ENCODE measurements at places on chromosomes 13 and 19.

- DNase-seq, result no peak
Observed at GRCh38 chr13:84588023-84588422, 705.7 kb upstream of the SLITRK1 start.

- no peak for DNase-seq
Observed at GRCh38 chr13:73894995-73895571, 239.1 kb downstream of the KLF12 start.

- DNase-seq, result no peak
Observed at GRCh38 chr13:89687066-89687465, 1660.4 kb upstream of the MIR17HG start.

- DNase-seq, result peak; percentile 9
Observed at GRCh38 chr19:5292453-5292821, 48.2 kb downstream of the PTPRS start.

DNA sequence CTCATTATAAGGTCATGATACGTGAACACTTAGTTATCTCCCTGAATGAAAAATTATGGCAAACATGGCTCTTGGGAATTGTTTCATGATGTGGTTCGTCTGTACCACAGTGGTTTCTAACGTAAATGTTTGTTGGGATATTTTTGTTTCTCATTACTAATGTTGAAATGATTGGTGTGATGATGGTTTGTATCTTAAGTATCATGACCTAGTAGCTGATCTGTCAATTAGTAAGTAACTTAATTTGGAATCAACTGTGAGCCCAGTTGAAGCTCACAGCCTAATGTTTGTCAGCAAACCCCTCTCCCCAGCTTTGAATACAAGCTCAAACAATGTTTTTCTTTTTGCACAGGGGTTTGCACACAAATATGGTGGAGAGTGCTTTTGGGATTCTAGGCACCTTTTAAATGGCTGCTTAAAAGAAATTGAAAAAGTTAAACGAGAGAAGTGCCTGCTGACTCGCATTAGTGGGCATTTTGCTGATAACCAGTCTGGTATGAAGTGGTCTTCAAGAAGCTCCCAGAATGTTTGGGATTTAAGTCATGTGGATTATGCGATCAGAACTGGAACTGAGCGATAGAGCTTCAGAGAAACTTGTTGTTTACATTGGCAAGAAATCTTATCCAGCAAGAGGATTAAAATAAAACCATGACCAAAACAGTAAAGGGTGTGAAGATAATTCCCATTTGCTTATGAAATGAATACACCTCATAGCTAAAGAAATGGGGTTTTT, 68.2 kb downstream of the LMO7 start:
- no peak for DNase-seq

- DNase-seq, result no peak
Observed at GRCh38 chr19:36009633-36010379, 1.2 kb upstream of the SYNE4 start.

- no peak for DNase-seq
Observed at GRCh38 chr13:72849571-72849970, 67.6 kb downstream of the PIBF1 start.

GRCh38 chr13:42762917-42763316, 18.5 kb upstream of the FAM216B start:
- no peak for DNase-seq

DNA sequence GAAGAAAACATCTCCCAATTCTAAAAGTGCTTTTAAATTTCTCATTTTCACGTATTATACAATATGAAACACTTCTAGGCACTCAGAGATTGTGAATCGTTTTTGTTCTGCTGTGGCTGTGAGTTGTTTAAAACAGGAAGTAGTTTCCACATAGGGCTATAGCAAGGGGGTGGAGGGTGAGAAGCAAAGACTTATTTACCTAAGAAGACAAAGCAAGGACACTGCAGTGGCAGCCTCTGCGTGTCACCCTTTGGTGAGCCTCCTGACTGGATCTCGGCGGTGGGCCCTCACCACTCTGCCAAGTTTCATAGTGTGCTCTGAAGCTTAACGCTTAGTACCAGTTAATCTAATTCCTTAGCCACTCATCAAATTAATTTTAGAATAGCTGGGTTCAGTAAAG, 56.8 kb downstream of the TNFSF13B start:
- peak; percentile 20 for DNase-seq

- DNase-seq, result no peak
Observed at GRCh38 chr13:20129076-20129475, 31.8 kb downstream of the GJA3 start.

GRCh38 chr19:35514282-35514809, 897 bp upstream of the DMKN start:
- DNase-seq, result no peak

- DNase-seq, result no peak
Observed at GRCh38 chr13:52707375-52707774, 32.2 kb downstream of the CNMD start.

- DNase-seq, result peak; percentile 86
Observed at GRCh38 chr19:44723952-44724319, 24.6 kb upstream of the BCL3 start.

GRCh38 chr13:29464105-29464679, 131.3 kb downstream of the SLC7A1 start:
- no peak for DNase-seq

DNA sequence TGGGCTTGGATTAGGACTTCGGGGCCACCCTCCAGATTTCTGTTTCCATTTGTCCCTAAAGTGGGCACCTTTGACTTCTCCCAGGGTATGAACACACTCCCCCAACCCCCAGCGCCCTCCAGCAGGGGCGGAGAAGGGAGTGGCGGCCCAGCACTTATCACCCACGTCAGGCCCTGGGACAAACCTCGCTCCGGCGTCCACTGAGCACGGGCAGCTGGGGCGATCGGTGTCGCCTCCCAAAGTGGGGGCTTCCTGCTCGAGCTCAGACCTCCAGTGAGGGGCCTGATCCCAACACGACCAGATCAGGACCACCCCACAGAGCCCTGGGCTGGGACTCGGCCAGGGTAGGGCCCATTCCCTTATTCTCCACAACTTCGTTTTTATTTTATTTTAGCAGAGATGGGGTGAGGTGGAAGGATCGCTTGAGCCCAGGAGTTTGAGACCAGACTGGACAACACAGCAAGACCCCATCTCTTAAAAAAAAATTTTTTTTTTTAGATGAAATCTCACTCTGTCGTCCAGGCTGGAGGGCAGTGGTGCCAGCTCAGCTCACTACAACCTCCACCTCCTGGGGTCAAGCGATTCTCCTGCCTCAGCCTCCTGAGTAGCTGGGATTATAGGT, 3.7 kb upstream of the TCF3 start:
- DNase-seq, result no peak

- DNase-seq, result no peak
Observed at GRCh38 chr13:79312340-79312855, 93.7 kb downstream of the RBM26 start.

DNA sequence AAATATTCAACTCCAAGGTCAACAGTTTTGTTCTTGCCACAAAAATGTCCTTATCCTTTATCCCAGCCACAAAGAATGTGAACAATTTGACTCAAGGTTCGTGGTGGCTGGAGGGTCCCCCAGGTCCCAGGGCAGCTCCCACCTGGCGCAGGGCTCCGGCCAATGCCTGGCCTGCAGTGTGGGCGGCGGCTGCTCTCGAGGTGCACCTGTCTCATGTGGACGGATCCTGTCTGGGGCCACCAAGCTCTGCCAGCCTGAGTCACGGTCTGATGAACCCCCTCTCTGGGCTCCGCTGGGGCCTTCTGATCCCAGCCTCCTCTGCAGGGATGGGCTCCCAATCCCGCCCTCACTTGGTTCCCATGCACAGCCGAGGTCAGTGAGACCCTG, 49.4 kb downstream of the GAS6 start:
- no peak for DNase-seq

GRCh38 chr19:16161840-16162239, 11.5 kb downstream of the CIB3 start:
- DNase-seq, result no peak

- DNase-seq, result peak; percentile 71
Observed at GRCh38 chr19:46014941-46015686, 7.7 kb downstream of the PGLYRP1 start.

- DNase-seq, result no peak
Observed at GRCh38 chr13:74476365-74476764, 342.2 kb upstream of the KLF12 start.

GRCh38 chr19:13019332-13019731, 24.1 kb downstream of the NFIX start:
- DNase-seq, result no peak

DNA sequence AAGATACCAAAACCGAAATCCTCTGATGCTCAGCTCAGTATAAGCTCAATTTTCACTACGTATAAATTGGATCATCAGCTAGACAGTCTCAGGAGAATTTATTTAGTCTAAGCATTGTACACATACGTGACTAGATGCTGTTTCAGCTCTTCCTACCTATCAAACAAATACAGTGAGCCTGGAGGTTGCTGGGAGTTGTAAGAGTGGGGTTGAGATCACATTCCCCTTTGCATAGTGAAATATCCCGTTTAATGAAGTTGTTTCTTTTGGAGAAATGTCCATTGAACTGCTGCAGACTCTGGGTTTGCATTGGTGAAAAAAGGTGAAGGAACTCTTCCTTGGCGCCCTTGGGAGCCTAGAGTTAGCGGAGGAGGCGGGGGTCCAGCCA, 68.9 kb upstream of the GJB6 start:
- no peak for DNase-seq

GRCh38 chr19:35354898-35355297, 3.4 kb upstream of the FFAR3 start:
- DNase-seq, result no peak

GRCh38 chr13:106532111-106532929, 3.1 kb downstream of the EFNB2 start:
- DNase-seq, result no peak

DNA sequence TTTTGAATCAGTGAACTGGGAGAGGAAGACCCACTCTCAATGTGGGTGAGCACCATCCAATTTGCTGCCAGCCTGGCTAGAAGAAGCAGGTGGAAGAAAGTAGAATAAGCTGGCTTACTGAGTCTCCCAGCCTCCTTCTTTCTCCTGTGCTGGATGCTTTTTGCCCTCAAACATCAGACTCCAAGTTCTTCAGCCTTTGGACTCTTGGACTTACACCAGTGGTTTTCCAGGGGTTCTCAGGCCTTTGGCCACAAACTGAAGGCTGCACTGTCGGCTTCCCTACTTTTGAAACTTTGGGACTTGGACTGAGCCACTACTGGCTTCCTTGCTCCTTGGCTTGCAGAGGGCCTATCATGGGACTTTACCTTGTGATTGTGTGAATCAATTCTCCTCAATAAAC, 804.2 kb upstream of the SLITRK1 start:
- no peak for DNase-seq

DNA sequence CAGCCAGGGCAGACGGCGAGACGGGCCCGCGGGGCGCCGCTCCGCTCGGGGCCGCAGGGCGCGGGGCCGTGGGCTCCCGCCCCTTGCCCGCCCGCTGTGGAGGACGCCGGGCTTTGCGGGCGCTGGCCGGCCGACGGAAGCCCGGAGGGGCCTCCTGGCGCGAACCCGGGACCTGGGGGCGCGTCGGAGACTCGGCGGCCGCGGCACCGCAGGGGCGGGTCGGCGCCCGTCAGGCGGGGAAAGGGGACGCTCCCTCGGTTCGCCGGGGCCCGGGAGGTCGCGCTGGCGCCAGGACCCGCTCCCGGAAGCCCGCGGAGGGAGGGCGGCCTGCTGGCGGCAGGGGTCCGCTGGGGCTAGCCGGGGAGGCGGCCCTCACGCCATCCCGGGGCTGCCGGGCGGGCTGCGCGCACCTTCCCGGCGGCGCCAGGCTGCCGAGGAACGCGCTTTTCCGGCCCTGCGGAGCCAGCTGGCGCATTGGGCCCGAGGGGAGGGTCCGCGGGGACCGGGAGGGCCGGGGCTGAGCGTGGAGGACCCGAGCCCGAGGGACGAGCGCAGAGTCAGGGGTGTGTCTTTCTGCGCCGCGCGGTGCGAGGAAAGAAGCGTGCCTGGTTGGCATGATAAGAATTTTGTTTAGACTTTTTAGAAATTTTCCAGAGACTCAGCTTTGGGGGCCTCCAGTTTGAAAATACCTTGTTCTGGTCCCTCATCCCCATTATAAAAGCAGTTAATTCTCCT, 511 bp downstream of the GARRE1 start:
- peak; percentile 19 for DNase-seq

- peak; percentile 88 for DNase-seq
Observed at GRCh38 chr19:12639901-12640613, 26.5 kb downstream of the MAN2B1 start.

- no peak for DNase-seq
Observed at GRCh38 chr13:74987124-74987690, 494.8 kb downstream of the TBC1D4 start.

DNA sequence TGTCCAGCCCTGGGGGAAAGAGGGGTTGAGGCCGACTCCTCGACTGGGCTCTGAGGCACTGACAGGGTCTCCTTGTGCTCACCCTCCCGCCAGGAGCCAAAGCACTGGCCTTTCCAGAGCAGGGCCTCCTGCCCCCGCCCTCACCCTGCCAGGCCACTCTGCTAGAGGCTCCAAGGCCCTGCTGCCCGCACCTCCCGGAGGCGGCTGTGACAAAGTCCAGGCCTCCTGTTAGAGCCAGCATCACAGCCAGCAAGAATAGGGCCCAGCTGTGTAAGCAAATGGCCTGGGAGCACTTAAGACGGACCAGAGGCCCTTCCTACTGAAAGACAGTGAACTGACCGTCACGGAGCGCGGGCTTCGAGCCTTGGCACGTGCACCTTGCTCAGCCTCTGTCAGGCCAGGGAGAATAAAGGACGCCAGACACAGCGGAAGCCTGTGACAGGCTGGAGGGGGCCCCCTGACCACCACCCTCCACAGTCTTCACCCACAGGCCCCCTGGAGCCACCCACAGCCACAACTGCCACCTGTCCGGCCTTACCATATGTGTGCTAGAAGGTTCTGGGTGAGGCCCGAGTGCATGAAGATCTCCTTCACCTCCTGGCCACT, 50.9 kb downstream of the EPS15L1 start:
- DNase-seq, result no peak

DNA sequence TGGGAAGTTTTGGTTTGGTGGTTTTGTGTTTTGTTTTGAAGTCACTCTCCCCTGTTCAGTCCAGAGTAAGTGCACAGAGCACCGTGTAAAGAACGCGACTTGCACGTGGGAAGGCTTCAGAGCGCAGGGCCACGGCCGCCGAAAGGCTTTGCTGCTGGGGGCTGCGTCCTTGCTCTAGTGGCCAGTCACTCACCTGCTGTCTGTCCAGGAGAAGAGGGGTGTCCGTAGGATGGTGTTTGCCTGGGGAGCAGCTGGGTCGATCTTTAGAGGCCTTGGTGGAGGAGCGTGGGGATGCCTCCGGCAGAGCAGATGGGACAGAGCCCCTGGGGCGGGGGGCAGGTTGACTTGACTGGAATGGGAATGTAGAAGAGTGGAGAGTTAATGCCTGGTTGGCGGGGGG, 116.6 kb upstream of the MCF2L start:
- DNase-seq, result no peak

GRCh38 chr19:18499055-18499775, 22.7 kb downstream of the ELL start:
- DNase-seq, result peak; percentile 24

DNA sequence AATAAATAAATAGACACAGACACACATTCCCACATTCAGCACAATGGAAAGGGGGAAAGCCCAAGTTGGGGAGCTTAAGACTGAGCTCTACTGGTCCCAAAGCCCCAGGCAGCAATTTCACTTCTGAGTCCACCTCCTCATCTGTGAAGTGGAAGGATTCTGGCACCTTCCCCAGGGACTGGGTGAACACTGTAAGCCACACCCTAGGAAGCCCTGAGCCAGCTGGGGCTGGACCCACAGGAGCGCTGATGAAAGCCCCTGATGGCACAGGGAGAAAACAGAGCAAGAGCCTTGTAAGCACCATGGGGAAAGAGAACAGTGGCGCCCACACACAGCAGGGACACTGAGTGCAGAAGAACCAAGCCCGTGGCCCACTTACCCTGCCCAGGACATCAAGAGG, 37.8 kb downstream of the EPS15L1 start:
- DNase-seq, result no peak

Data from CD4-positive, alpha-beta T cell treated with Interleukin-10 for 1 hour (primary cell).